ENCODE measurements at places on chromosomes 6 and 20.

DNA sequence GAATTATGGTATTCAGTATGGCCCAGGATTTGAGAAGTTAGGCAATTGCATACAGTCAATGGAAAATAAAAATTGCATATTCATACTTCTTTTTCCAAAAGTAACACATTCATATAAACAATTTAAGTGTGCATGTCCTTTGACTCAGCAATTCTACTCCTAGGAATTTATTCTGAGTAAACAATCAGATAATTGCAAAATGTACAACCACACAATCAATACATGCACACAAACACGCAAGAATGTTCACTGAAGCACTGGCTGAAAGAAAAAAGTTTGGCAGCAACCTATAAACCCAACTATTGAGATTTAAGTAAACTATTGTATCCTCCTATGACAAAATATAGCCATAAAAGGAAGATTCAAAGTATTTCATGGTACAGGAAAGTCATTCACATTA, 1.6 kb downstream of the CYP39A1 start:
- DNase-seq, result no peak

DNA sequence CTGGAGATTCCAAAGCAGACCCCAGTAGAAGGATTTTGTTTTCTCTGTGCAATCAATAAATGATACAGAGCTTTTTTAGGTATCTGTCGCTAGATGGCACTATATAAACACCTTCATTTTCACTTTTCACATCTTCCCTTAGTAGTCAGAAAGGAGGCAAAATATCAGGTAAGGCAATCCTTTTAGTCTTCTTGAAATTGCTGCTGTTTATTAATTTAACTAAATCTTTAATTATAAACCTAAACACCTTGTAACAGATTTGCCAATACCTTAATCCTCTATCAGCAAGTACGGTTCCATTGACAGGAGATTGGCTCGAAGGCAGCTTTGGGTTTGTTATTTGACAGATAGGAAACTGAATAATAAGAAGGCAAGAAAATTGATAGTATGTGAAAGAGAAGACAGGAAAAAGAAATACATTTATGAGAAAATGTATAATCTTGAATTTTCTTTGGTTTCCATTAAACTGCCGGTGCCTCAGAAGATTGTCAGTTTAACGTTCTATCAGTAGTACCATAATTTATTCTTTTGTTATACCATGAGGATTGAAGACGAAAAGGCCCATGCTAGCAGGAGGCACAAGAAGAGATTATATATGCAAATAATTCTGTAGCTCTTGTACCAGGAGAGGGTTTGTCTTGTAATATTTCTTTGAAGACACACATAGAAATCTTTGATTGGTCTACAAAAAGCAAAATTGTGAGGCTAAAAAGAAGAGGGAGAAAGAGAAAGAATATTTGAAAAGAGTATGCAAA, 23.5 kb upstream of the IBTK start:
- DNase-seq, result no peak

GRCh38 chr20:32359633-32360332, 1.7 kb downstream of the ASXL1 start:
- DNase-seq, result no peak

- DNase-seq, result no peak
These were observed 65.7 kb downstream of the PSMG4 start for GRCh38 chr6:3324262-3324942.

DNA sequence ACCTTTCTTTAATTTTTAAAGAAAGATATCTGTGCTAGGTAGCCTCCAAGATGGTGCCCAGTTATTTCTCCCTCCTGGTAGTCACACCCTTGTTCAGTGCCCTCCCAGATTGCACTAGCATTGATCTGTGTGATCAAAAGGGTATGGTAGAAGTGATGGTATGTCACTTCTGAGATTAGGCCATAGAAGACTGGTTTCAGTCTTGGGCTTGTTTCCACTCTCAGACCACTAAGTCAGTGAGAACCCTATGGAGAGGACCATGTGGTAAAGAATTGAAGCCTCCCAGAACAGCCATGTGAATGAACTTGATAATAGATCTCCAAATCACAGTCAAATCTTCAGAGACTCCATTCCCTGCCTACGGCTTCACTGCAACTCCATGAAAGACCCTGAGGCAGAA, 57.3 kb downstream of the THEMIS start:
- DNase-seq, result no peak

- no peak for DNase-seq
These were observed 7.2 kb downstream of the AGPAT4 start for GRCh38 chr6:161266513-161267230.

DNA sequence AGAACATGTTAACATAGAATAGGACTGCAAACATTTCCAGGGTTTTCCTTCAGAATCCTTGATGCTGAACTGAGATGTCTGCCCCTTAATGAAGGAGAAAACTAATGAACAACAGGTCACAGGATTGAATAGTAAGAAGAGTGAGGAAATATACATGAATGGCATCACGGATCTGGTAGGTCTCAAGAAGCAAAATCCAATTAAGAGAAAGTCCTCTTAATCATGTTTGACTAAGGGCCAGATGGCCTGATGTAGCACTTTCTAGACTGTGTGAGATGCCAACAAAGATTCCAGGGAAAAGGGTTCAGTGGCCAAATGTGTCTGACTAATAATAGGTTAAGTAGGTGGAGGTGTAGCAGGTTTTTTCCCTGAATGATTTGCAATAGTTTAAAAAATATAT, 13.7 kb upstream of the SHPRH start:
- DNase-seq, result no peak

DNA sequence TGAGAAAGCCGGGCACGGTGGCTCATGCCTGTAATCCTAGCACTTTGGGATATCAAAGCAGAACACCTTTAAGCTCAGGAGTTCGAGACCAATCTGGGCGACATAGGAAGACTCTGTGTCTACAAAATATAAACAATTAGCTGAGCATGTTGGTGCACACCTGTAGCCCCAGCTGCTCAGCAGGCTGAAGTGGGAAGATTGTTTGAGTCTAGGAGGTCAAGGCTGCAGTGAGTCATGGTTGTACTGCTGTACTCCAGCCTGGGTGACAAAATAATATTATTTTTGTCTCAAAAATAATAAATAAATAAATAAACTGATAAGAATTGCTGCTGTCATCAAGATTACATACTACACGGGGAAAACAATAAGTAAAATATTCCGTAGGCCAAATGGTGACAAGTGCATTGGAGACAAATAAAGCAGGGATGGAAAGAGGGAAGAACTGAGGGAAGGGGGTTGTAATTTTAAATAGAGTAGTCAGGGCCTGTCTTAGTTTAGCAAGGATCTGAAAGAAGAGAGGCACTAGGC, 14.0 kb upstream of the TOP1 start:
- DNase-seq, result no peak

DNA sequence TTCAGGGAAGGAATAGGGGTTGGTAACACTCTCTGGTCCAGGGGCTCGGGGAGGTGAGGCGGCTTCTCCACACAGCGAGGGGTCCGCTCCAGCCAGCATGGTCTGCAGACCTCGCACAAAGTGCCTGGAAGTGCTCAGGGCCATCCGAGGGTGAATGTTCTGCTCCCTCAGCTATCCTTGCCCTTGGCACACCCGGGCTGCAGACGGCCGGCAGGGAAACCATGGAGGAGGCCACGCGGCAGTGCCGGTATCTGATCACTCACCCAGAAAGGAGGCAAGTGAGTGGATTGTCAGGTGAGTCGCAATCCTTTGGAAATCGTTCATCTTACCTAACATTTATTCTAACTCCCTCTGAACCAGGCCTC, 62.0 kb downstream of the DLL1 start:
- DNase-seq, result no peak

DNA sequence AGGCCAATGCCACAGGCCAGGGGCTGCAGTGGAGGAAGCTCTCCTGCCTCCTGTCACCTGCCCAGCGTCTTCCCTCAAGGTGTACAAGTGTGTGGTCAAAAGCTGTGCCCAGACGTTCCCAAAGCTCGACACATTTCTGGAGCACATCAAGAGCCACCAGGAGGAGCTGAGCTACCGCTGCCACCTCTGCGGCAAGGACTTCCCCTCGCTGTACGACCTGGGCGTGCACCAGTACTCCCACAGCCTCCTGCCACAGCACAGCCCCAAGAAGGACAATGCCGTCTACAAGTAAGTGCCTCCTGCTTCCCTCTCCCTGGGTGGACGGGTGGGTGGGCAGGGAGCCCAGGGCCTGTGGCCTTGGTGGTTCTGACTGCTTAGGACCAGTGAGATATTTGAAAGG, 38.2 kb downstream of the ZNF341 start:
- DNase-seq, result no peak

DNA sequence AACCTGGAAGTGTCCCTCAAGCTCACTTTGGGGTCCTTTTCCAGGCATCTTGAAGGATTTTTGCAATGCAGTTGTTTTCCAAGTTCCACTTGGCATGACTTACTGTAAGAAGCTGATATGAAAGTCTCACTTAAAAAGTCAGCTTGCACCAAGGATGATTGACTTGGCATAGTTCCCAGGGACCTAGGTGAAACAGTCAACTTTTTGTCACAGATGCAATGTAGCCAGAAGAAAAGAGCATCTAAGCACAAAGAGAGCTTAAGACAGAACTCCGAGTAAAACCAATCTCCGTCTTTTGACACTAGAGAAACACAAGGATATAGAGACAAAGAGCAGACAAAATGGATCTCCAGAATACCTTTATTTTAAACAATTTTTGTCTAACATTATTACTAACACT, 2.6 kb upstream of the ZSCAN12 start:
- DNase-seq, result no peak

DNA sequence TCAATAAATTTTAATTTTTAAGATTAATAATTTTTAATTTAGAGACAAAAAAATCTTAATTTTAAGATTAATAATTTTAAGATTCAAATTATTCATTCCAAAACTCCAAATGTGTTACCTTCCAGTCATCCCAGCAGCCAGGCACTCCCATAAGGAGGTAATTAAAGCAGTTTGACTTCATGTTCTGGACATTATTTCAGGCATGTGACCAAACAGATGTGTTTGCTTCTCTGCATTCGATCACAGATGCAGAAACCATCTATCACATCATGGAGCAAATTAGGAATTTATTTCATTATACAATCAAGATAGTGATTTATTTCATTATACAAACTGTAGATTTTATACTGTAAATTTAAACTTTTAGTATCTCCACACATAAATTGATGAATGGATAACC, 150.3 kb downstream of the AKAP7 start:
- no peak for DNase-seq

GRCh38 chr6:54428431-54428830, 120.2 kb downstream of the TINAG start:
- DNase-seq, result no peak

- DNase-seq, result no peak
These were observed 50.8 kb downstream of the SPTLC3 start for GRCh38 chr20:13059398-13060136.

DNA sequence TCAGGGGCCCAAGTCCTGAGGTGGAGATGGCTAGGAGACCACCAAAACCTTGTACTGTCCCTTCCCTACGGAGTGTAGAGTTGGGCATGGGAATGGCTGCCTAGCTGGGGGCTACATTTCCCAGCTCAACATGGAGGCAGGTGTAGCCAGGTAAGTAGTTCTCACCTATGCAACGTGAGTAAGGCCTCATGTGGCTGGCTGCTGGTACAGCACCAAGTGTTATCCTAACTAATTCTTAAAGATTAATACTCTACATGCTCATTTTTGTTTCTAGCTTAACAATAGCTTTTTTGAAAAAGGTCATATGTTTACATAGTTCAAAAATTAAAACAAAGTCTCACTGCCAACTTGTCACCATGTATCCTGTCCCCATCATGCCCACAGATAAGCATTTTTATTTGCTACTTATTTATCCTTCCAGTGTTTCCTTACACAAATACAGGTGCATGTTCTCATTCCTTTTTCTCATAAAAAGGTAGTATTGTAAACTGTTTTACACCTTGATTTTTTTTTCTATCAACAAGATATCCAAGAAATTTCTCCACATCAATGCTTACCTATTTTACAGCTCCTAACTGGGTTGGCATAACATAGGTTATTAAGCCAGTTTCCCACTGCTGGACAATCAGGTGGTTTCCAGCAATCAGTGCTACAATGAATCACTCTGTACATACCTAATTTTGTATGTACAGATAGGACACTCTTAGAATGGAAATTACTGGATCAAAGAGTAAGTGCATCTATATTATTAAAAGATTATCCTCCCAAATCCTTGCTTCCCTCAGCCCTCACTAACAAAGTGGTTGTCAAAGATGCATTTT, 25.5 kb downstream of the ABHD12 start:
- no peak for DNase-seq

DNA sequence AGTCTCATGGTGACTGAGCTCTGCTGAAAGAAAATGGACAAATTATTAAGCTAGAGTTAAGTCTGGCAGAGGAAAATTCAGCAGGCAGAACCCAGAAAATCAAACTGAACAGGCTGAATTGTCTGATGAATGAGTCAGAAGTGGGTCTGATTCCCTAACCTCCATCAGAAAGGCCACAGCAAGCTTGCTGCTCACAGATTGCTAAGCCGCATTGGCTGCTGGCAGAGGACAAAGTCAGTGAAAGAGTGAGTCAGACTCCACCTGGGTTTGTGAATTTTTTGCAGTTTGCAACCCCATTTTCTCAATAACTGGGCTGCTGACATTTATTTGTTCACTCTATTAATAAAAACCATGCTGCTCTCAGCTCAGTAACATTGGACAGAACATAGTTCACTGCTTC, 191.3 kb downstream of the EPM2A start:
- DNase-seq, result no peak

DNA sequence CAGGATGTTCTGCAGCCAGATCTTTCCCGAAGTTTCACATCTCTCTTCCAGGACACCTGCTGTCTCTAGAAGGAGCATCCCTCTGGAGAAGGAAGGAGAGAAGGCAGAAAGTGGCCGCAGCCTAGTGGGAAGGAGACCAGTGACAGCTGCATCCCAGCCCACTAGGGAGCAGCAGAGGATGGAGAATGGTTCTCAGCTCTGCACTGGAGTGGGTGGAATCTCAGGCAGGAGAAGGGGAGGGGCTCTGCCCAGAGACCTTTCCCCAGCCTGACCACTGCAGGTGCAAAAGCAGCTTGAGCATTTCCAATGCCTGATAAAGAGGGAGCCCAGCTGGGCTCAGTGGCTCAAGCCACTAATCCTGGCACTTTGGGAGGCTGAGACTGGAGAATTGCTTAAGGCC, 32.3 kb downstream of the NCR2 start:
- DNase-seq, result no peak

- DNase-seq, result no peak
These were observed 115.9 kb downstream of the CD24 start for GRCh38 chr6:106858653-106859092.

GRCh38 chr6:108896111-108896661, 48.0 kb downstream of the ARMC2 start:
- no peak for DNase-seq

- DNase-seq, result no peak
These were observed 61.6 kb upstream of the HS3ST5 start for GRCh38 chr6:114404339-114404955.

GRCh38 chr20:14972690-14973089, 635.3 kb upstream of the FLRT3 start:
- DNase-seq, result no peak

- DNase-seq, result no peak
These were observed 1015.1 kb downstream of the EPHA7 start for GRCh38 chr6:92404281-92404680.

DNA sequence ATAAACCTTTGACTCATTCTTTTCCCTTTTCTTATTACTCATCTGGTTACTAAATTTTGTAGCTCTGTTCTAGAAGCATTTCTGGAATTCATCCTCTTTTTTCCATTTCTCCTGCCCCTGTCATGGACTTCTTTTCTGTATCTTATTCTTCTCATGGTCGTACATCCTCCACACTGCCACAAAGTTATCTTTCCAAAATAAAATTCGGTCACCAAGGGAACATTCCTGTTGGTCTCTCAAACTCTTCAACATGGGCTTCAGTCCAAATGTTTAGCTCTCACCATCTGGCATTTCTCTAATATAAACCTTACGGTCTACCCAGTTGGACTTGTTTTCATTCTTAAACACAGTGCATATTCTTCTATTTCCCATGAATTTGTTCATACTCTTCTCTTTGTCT, 428.8 kb upstream of the ID4 start:
- no peak for DNase-seq
